Activated CD4-positive, CD25-positive, alpha-beta regulatory T cell treated with anti-CD3 and anti-CD28 coated beads, Interleukin-2, amount 50 U/mL, for 24 hours (primary cell): ENCODE measurements at places on chromosomes 2 and 18.

GRCh38 chr2:23574919-23575654 lies 190.1 kb downstream of the KLHL29 start:
- ATAC-seq: no peak

GRCh38 chr18:76654577-76654976 lies 159.5 kb upstream of the ZNF516 start:
- no peak for ATAC-seq

- ATAC-seq: no peak
These were observed 40.9 kb downstream of the PDK1 start for GRCh38 chr2:172596776-172597175.

DNA sequence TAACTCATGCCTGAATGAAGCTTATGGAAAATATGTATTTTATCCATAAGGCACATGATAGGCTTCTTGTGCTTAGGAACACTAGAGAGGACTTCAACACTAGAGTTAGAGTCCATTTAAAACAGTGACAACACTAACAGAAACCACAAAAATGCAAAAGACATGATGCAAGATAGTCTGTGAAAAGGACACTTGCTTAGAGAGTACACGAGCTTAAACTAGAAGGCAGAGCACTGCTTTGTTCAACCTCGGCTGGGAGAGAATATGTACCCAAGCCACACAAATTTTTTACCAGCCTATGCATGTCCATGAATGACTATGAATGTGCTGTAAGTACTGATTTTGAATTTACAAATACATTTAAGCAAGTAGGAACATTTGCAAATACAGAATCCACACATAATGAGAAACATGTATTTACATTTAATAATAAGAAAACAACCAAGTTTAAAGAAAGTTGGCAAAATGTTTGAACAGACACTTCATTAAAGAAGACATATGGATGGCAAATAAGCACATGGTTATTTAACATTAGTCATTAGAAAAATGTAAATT lies 130.6 kb downstream of the SPOPL start:
- no peak for ATAC-seq

GRCh38 chr2:134155134-134155533 lies 98.7 kb upstream of the MGAT5 start:
- ATAC-seq: no peak

- no peak for ATAC-seq
These were observed 14.5 kb upstream of the CIB4 start for GRCh38 chr2:26655611-26656195.

- no peak for ATAC-seq
These were observed 162.5 kb upstream of the TMEFF2 start for GRCh38 chr2:192357217-192357616.

- ATAC-seq: no peak
These were observed 321.4 kb downstream of the CDH2 start for GRCh38 chr18:27855486-27855885.

DNA sequence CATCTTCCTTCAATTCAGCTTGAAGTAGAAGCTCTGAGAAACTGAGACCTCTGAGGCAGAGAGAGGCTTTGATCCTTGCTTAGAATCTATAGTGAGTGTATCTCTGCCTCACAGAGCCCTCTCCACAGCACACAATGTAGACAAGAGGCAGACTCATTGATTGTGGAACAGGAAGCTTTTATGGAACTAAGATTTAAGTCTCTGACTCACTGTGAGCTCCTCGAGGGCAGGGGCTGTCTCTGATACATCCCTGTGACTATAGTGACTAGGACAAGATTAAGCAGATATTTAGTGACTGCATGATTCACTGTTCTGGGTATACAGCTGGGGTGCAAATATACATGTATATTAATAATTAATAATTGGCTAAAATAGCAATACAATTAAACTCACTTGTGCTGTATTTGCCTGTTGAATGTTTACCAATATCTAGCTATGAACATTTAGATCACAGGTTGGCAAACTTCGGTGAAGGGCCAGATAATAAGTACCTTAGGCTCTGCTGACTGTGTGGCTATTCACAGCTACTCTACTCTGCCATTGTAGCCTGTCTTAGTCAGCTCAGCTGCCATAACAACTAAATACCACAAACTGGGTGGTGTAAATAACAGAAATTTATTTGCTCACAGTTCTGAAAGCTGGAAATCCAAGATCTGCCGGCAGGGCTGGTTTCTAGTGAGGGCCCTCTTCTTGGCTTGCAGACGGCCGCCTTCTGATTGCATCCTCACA lies 54.4 kb downstream of the ARHGEF4 start:
- ATAC-seq: no peak
